NB4 (cell line): ENCODE measurements at places on chromosomes 2 and 18.

DNA sequence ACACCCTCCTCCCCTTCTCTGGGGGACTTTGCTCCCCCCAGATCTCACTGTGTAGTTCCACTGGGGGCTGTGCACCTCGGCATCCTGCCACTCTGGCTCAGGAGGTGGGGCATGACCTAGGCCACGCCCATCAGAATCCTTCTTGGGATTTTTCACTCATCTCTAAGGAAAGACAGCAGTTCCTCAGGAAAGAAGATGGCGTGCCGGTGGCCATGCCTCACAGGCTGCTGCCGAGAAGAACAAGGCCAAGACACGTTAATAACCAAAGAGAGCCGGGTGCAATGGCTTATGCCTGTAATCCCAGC is 3.2 kb downstream of the NMUR1 start:
- no peak for DNase-seq

GRCh38 chr2:45897842-45898241 is 246.4 kb downstream of the PRKCE start:
- DNase-seq: no peak

DNA sequence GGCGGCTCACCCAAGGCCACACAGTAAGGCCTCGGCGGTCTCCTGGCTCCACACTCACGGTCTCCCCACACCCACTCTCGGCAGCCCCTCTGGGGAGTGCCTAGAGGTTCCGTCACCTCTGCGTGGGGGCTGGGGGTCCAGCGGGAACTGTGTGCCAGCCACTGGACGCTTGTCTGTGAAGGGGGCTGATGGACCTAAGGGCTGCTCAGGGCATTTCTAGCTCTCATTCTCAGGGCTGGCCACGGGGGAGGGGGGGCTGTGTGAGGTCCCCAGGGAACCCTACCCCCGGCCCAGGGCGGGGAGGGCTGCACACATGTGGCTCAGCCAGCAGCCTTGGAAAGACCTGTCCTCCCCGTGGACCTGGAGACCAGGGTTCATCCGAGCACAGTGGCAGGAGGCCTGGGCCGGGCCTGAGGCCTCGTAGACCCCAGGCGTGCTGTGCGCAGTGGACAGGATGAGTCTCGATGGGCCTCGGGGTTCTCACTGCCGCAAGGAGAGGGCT is 27.1 kb upstream of the ODC1 start:
- no peak for DNase-seq

- no peak for DNase-seq
These were observed 235.7 kb downstream of the RPIA start for GRCh38 chr2:88927128-88927527.

DNA sequence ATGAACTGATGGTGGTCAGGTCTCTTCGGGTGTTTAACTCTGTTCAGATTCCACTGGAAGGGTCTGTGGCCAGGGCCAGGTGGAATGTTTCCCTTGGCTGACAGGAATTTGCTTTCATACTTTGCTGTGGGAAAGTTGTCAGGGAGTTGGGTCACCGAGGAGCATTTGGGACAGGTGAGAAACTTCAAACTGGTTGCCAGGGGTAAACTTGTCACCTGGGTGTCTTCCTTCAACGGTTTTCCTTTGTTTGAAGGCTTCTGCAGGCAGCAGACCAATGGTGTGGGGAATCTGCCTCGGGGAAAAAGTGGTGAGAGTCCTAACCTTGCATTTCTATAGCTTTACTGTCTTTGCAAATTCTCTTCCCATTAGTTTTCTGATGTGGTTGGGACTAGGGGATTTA is 92.2 kb downstream of the TGFA start:
- DNase-seq: no peak
